ENCODE measurements at places on chromosomes 6 and 20.

DNA sequence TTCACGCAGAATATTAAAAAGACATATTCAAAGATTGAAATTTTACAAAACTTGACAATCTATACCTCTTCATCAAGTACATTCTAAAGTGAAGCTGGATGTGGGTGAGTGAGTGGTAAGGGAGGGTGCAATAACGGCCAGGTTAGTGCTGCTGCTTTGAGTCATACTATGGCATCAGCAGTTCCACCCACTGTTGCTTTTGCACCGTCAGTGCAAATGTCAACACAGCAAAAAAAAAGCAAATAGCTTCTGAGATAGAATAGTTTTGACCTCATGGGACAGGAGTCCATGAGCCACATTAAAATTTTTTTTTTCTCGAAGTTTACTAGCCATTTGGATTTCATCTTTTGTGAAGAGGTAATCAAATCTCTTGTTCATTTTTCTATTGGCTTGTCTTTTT lies 31.8 kb downstream of the PSMF1 start:
- no peak for DNase-seq

GRCh38 chr20:48716086-48716485 lies 111.7 kb downstream of the PREX1 start:
- no peak for DNase-seq

DNA sequence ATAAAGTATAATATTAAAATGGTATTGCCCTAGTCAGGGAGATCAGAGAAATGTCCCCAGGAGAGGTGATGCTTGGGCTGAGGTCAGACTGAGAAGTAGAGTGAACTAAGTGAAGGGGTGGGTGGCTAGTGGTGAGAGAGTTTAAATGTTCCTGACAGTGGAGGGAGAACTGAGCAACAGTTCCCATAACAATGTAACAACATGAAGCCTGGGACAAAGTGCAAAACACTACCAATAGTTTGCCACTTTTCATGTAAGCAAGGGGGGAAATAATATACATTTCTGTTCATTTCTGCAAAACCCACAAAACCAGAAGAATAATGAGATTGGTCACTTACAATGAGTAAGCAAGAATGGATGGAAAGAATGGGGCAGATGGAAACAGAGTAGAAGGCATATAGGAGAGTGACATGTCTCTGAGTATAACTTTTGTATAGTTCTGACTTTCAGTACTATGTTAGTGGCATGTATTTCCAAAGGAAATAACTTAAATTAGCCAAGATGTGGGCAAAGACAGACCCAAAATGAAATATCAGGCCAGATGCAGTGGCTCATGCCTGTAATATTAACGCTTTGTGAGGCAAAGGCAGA lies 13.3 kb upstream of the FAXC start:
- DNase-seq, result peak; percentile 34

DNA sequence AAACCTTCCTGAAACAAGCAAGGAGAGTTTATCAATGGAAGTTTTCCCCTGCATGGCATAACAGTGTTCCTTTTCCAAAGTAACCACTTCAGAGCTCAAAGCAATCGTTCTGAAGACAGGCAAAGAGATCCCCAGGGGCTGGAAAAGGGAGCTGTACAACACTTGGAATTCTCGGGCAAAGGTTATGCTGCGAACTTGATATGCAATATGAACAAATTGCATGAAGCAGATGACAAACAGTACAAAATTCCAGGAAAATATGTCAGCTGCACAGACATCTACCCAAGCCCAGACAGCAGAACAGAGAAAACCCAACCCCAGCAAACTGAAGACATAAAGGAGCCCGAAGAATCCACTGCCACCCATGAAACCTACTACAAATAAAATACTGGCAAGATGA lies 18.4 kb downstream of the POPDC3 start:
- DNase-seq, result no peak

- DNase-seq, result peak; percentile 12
Observed at GRCh38 chr6:1825277-1825676, 215.6 kb downstream of the FOXC1 start.

DNA sequence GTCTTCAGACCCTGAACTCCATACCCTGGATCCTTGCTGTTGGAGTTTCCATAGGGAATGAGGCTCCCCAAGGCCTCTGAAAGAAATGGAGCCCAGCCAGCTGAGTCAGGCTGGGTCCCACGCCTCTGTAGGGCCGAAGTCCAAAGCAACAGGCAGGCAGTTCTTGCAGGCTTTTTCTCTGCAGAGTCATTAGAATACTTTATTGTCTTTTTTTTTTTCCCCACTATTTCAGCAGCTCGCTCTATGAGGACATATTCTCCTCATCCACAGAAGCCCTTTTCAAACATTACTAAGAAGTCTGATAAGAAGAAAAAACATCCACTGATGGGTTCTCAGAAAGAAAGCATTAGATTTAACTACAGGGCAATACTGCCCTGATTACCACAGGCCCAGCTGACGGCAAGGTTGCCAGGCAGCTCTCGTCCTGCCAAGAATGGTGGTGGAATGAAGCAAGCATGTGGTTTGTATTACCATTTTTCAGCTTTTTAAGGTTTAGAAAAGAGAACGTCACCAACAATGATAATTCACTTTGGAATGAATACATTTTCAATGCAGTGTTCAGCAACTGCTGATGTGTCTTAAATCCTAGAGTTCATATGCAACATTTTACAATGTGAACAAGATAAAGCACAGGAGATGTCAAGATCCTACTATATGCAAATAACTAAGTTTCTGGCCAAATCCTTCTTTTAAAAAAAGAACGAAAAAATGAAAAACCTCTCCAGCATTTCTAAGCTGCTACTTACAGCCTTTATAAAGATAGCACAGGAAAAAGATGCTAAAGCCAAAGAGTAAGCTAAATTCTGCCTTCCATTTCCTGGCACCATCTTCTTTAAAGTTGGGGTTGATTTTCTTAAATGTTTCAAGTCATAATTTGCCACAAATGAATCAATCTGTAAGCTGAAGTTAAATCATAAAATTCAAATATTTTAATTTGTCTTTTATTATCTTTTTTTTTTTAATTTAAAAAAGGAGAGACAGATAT lies 223.6 kb upstream of the CITED2 start:
- DNase-seq, result peak; percentile 80
